Brain (organoid and tissue), 16 donors: ENCODE measurements at places on chromosomes 12 and 14.

- DNase-seq: no peak
Observed at GRCh38 chr12:96409731-96410130, 9.5 kb upstream of the CDK17 start.

DNA sequence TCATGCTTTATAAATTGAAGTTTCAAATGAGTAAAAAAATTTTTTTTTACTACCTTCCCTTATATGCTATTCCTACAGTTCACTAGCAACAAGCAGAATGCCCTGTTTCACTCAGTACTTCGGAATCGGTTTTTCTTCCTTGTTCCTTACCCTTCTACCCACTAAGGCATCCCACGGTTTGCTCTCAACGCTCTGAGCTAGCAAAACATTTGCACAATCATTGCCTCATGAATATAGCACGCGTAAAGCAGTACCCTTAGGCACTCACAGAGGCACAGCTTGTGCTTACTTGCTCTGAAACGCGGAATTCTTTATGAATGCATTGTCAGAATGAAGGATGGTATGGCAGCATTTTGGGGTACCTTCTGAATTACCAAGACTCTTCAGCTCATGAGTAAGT lies 45.0 kb downstream of the PPP1R13B start:
- peak; percentile 11 for DNase-seq

DNA sequence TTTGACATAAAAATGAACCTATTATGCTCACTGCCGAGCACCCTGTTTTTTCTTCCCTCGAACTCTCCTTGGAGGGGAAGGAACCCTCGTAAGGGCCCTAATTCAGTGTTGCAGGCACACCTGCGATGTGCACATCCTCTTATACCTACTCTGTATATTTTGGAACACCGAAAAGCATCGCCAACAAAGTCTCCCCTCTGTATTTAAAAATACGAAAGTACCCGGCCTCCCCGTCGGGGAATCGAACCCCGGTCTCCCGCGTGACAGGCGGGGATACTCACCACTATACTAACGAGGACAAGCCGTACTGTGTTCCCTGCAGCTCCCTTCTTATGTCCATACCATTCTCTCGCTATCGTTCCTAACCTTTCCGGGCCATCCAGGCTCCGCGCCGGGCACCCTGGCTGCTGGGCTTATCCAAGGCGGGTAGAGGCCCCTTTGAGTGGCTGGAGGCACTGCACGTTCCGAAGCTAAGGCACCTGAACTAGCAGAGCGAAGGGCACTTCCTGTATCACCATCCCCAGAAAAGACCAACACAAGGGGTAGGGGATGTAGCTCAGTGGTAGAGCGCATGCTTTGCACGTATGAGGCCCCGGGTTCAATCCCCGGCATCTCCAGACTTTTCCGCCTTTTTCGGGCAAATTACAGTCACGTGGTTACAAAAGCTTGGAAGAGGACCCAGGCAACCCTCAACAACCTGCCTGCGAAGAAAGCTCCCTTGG lies 25.1 kb upstream of the UBC start:
- peak; percentile 96 for DNase-seq

- DNase-seq: no peak
Observed at GRCh38 chr12:77294016-77294415, 228.6 kb upstream of the E2F7 start.

DNA sequence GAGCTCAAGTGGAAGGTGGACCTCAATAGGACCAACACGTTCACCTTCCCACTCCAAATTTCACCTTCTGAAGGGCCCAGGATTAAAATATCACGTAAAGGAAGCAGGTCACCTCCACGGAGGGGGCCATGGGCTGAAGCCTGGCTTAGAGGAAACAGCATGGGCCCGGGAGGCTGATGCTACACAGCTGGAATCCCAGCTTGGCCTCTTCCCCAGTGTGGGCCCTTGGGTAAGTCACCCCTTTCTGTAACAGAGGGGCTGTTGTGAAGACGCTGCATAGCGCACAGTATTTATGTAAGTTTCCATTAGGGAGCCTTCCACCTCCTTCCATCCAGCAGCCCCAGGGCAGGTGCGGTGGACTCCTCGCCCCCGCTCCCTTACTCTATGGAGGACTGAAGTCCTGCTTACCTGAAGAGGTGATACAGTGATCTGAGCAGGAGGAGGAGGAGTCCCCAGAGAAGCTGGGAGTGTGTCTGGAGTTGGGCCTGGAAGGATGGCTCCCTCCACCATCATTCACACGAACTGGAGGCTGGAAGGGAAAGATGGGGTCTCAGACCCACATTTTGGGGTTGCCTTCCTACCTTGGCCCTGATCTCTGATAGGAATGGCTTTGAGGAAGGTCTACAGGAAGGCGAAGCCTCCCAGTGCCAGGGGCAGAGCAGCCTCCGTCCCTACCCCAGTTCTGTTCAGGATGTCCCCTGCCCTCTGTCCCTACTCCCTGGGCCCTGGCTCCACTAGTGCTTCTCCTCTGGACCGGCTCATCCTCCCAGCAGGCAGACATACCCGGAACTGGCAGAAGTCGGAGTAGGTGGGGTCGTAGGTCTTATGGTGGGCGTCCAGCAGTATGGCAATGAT lies 37.2 kb upstream of the HDAC7 start:
- no peak for DNase-seq

GRCh38 chr12:86772696-86773095 lies 516.5 kb upstream of the MGAT4C start:
- no peak for DNase-seq

DNA sequence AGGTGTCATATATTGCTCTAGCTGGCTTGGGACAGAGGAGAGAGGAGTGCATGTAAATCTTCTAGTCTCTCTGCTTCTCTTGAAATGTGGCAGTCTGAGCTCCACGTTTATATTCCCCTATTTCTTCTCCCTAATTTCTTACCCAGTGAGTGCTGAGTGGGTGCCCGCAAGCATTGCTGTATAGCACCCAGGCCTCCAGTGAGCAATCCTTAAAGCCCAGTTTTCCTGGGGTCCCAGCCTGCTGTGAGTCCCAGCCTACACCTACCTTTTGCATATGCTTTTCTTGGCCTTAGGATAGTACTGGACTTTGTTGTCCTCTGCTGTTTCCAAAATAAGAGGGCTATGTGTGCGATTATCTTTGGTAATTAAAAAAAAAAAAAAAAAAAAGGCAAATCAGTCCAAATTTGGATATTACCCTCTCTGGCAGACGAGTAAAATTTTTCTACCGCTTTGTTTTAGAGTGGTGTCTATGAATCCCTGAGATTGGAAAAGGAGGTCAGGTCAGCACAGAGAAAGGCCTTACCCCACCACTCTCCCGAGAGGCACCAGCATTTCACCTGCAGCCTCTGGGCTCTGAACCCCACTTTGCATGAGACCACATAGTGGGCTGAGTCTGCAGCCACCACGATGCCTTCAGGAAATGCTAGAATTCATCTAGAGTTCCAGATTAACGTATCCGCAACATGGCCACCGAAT lies 1.1 kb downstream of the MGST1 start:
- no peak for DNase-seq

DNA sequence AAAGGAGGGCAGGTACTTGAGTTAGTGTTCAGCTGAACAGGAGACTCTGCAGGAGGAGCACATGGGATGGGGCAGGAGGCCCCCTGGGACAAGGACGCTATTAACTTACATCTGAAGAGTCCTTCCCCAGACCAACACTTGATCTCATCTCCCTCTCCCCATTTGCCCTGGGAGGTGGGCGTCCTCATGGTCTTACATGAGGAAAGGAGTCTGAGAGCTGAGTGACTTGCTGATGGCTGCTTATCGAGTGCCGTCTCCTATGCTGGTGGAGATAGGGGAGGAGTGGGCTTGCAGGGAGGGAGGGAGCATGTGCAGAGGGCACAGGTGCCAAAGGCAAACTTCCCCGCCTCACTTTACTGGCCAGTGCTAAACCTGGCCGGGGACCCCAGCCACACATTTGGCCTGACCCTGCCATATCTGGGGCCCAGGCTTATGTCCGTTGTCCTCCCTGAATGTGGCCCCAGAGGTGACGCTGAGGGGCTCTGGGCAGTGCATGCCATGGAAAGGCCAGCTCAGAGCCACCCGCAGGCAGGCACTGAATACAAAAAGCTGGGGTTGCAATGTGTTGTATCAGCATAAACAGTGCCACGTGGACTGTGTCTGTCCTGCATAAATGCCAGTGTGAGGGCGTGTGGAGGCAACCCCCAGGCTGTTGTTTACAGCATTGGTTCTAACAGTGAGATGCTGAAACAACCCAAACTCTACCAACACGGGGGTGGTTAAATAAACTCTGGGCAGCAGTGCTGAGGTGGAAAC lies 29.4 kb downstream of the FAIM2 start:
- no peak for DNase-seq

- DNase-seq: no peak
Observed at GRCh38 chr12:68750506-68750905, 4.5 kb downstream of the SLC35E3 start.

DNA sequence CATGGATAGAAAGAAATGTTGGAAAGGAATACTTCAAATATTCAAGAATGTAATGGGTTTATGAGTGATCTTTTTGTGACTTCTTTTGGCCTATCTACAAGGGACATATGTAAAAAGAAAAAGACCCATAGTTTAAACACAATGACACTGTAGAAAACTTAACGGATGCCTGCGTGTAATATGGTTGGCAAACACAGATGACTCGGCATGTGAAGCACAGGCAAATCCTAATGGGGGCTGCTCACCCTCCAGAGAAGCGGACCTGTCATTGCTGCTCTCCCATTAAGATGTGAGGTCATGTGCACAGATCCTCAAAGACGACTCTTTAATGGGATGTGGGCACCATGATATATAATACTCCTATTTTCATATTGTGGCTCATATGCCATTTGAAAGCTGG lies 366.6 kb upstream of the TMEM132C start:
- DNase-seq: no peak

DNA sequence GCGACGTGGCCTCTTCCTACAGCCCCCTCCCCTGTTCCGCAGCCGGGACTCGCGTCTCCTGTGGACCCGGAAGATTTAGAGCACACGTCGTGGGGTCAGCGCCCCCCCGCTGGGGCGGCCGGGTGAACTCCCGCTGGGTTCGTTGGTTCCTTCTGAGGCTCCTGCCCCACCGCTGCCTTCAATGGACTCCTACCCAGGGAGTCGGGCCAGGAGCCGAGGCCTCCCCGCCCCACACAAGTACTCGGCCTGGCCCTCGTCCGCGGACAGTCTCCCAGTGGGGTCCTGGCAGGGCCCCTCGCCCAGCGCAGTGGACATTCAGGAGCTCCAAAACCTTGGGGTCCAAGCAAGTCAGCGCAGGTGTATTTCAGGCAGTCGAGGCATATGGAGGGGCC lies 1.2 kb downstream of the MMP17 start:
- peak; percentile 20 for DNase-seq

DNA sequence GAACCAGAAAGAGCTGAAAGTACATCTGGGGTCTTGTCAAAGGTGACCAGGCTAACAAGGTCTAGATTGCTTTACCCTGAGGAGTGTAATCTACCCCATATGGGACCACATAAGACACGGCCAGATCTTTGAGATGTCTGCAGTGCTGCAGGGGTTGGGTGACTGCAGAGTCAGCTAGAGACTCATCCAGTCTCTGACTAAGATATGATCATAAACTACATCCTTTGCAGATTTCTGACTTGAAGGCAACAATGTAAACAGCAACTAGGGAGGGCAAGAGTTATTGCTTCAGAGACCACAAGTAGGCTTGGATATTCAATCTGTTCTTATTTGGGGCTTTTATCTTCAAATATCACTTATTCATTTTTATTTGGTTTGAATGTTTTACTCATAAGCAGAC lies 1080.5 kb upstream of the FOXG1 start:
- DNase-seq: no peak

DNA sequence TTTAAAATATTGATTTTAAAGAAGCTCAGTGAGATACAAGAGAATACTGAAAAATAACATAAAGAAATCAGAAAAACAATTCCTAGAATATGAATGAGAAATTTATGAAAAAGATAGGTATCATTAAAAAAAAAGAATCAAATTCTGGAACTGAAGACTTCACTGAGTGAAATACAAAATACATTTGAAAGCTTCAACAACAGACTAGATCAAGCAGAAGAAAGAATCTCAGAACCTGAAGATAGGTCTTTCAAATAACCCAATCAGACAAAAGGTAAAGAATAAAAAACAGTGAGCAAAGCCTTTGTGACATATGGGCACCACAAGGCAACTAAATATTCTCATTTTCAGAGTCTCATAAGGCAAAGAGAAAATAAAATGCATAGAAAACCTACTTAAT lies 29.4 kb downstream of the CEP83 start:
- DNase-seq: no peak

GRCh38 chr14:74980731-74981461 lies 21.8 kb upstream of the EIF2B2 start:
- DNase-seq: peak; percentile 53

GRCh38 chr12:98344046-98344930 lies 171.1 kb upstream of the TMPO start:
- no peak for DNase-seq

DNA sequence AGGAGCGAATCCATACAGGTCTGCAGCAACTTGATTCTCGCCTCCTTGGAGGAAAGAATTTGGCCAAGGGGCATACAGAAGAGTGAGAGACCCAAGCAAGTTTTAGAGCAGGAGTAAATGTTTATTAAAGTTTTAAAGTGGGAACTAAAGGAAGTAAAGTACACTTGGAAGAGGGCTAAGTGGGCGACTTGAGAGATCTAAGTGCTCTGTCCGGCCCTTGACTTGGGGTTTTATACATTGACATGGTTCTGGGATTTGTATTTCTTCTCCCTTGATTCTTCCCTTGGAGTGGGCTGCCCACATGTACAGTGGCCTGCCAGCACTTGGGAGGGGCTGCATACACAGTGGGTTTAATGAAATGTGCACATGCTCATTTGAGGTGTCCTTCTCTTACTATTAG lies 421.2 kb downstream of the TMEM121 start:
- no peak for DNase-seq

DNA sequence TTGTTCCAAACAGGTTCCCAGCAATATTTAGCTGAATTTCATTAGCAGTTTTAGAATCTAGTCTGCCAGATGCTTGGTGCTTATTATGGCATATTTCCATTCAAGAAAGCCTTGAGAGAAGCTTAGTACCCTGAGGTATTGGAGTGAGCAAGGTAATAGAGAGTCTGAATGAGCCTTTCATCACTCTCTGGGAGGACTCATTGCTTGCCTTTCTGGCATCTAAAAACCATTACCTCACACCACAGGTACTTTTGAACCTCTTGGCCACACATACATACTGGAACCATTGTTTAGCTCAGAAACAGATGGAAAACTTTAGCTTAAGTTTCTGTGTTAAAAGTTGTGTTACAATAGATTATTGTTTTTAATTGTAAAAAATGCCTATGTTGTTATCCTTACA lies 27.4 kb upstream of the KCNH3 start:
- no peak for DNase-seq
